ENCODE measurements at places on chromosomes 2 and 18.

DNA sequence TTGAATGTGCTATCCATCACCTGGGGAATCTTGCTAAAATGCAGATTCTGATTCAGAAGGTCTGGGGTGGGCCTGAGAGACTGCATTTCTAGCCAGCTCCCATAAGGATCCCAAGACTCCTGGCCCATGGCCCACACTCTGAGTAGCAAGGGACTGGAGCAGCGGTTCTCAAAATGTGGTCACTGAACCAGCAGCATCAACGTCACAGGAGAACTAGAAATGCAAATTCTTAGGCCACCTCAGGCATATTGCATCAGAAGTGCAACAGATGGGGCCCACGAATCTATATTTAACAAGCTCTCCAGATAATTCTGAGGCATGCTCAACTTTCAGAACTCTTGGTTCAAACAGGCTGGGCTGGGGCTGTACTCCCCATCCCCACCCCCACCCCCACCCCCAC lies 74.6 kb downstream of the DHRS9 start:
- DNase-seq, result no peak

DNA sequence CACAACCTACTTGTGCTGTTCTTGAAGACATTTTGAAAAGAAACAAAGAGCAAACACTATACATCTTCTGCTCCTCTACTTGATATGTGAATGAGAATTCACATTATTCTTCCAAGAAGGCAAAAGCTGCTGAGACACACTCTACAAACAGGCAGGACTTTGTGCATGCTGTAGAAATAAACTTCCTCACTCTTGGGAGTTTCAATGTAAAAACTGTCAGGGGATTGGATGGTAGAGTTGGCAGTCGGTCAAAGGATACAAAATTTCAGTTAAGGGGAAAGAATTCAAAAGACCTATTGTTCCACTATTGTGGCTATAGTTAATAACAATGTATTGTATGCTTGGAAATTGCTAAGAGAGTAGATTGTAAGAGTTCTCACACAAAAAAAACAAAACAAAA lies 196.3 kb downstream of the MC4R start:
- no peak for DNase-seq

- no peak for DNase-seq
Observed at GRCh38 chr2:237444071-237444470, 30.1 kb upstream of the COL6A3 start.

DNA sequence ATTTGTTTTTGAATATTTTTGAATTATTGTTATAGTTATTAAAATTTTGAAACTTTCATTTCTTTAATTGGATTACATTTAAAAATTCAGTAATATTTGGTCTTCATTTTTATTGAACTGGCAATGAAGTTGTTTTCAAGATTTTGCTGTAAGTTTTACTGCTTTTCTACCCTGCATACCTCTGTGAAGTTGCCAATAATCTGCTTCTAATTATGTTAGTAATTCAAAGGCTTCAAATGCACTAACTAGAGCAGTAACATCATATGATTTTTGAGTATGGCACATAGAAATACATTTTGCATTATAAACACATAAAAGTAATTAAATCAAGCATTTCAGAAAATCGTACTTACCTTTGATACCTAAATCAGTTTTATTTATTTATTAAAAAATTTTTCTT lies 40.3 kb upstream of the FAM171B start:
- no peak for DNase-seq

- no peak for DNase-seq
Observed at GRCh38 chr2:183164650-183165015, 40.4 kb downstream of the NUP35 start.

GRCh38 chr2:191350826-191351225 lies 105.6 kb downstream of the MYO1B start:
- DNase-seq, result no peak

GRCh38 chr2:74822771-74823566 lies 11.0 kb upstream of the HK2 start:
- no peak for DNase-seq

DNA sequence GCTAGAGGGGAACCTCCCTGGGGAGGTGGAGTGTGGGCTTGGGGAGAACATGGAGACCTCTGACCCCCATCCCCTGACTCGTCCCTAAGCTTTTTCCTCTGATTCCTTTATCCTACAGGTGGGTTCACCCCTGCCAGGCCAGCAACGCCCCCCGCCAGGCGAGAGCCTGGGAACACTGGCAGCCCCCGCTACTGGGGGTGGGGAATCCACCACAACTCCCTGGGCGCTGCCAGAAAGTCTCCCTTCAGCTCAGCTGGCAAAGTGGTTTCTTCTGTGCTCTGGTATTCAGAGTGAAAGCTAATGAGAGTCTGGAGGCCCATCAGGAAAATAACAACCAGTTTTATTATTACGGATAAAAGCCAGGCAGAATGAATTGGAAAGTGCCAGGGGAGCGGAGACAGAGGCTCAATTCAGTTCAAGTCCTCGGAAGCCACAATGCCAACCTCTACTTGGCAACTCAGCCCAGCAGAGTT lies 2.8 kb downstream of the DIPK1C start:
- DNase-seq, result no peak

DNA sequence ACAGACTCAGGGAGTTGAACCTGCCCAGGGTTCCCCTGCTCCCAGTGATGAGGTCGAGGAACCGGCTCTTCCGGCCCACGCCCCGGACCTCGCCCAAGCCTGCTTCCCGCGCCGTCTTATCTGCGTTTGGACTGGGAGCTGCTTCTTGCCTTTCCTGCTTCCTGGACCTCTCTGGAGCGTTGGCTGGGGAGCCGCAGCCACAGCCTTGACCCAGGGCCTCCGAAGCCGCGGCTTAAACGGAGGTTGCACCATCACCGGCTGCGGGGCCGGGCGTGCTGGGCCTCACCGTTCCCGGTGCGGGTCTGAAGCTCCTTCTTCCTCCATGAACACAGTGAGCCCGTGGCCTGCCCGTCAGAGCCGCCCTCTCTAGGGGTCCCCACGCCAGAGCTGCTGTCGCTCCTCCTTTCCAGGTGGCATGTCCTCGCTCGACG lies 13.3 kb downstream of the NTSR2 start:
- DNase-seq, result no peak

DNA sequence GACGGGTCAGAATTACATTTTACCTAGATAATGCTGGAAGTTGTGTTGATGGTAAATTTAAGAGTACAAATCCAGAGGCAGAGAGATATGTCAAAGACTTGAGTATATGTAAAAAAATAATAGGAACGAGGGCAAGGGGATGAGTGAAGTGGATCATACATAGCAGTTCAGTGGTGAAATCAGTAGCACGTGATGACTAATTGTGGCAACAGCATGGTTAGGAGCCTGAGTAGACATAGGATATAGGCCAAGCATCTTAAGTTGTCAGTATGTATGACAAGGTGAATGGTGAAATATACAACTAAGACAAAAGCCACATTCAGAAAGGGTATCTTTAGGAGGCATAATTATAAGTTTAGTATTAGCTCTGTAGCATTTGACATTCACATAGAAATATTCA lies 826.5 kb upstream of the PIK3C3 start:
- DNase-seq, result no peak

DNA sequence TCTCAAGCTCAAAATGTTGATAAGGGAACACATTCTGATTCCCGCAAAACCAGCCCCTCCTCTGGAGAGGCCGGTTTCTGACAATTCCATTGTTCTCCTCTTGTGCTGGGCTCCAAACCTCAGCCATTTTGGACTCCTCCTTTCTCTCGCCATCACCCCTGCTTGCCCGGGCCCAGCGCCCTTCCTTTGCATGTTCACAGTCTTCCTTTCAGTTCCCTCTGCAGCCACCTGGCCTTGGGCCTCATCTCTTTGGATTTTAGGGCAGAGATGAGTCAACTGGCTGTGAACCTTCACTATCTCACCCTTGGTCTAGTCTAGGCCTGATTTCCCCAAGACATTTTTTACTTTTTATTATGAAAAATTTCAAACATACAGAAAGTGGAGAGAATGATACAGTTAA lies 155.9 kb upstream of the MAP3K20 start:
- no peak for DNase-seq

DNA sequence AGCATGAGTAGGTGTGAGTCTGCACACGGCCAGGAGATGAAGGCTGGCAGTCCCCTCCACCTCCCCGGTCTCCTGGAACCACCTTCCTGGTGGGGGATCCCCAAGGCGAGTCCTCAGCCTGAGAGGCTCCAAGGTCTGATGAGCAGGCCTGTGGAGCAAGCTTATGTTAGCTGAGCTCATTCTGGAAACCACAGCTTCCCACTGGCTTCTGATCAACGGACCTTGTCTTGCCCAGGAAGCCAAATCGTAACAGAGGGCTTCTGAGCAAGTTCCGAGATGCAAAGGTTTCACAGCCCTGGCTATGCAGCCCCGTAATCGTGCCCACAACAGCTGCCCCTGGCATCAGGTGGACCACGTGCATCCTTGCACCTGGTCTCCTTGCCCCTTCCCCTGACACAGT lies 28.8 kb upstream of the GPR55 start:
- no peak for DNase-seq

- no peak for DNase-seq
Observed at GRCh38 chr2:240502059-240502429, 55.7 kb downstream of the ANKMY1 start.

- no peak for DNase-seq
Observed at GRCh38 chr2:105904938-105905337, 160.2 kb downstream of the NCK2 start.

DNA sequence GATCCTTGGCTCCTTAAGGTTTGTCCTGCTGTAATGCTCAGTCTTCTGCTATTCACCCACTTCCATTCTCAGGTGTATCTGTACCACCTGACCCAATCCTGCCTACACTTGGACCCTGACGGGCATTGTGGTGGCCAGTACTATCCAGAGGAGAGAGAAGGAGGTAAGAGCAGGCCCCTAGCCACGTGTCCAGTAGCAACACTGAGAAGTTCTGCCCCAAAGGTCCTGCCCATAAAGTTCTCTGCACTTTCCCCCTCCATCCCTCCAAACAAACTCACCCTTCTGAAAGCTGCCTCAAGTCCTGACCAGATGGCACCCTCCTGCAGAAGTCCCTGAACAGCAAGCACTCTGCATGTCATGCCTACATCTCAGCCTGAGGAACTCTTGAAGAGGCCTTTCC lies 18.3 kb downstream of the TTC32 start:
- no peak for DNase-seq

- DNase-seq, result no peak
Observed at GRCh38 chr18:59550174-59550516, 147.1 kb downstream of the CCBE1 start.

GRCh38 chr2:154681741-154682140 lies 16.8 kb upstream of the KCNJ3 start:
- no peak for DNase-seq

GRCh38 chr2:218834685-218835084 lies 3.1 kb upstream of the PRKAG3 start:
- no peak for DNase-seq

DNA sequence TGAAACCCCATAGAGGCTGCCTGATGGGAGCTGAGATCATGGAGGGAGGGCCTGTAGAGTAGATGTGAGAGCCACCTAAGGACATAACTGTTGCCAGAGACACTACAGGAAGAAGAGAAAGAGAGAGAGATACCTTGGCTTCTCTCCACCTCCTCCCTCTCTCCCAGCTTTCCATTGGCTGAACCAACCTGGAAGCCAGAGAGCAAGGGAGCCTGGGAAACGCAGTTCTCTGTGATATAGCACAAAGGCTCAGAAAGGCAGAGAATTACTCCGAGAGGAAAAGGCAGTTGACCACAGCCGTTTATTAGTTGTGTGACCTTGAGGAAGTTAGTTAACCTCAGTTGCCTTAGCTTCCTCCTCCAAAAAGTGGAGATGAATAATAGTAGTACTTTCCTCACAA lies 37.7 kb upstream of the MAT2A start:
- no peak for DNase-seq

DNA sequence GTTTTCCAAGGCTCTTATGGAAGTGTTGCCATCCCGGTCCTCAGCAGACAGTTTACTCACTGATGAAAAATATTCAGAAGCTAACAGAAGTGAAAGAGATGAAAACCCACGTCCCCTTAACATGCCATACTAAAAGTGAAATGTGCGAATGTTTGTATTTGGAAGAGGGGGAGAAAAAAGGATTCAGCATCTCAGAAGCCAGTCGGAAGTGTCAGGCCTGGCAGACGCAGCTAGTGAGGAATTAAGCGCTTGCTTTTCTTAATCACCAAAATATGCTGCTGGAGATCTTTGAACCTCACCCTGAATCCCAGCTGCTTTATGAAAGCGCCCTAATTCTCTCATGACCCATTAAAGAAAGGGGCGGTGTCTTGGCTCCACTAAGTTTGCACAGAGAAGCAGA lies 653.7 kb downstream of the DCDC2C start:
- DNase-seq, result no peak

DNA sequence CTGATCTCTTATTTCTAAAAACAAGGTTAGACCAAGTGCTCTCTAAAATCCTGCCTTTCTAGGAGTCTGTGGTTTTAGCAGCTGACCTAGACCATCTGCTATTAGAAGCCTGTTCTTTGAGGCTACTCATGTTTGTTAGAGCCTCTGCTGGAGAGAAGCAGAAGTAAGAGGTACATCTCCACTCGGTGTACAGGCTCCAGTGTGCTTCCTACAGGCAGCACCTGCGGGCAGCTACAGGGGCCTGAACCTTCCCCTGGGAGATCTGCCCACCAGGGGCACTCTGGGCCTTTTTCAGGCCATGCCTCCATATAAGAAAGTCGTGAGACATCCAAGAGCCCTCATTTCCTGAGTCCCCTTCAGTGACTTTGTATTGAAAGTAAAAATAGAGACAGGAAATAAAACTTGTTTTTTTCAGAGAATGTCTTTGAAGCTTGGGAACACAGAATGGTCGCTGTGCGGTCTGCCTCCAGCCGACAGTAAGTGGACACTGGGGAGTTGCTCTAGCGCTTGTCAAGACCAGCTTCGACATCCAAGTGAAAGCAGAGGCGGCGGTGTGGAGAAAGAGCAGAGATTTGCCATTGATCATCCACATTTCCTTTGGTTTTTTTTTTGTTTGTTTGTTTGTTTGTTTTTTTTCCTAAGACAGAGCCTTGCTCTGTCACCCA lies 31.7 kb downstream of the ONECUT2 start:
- DNase-seq, result no peak

DNA sequence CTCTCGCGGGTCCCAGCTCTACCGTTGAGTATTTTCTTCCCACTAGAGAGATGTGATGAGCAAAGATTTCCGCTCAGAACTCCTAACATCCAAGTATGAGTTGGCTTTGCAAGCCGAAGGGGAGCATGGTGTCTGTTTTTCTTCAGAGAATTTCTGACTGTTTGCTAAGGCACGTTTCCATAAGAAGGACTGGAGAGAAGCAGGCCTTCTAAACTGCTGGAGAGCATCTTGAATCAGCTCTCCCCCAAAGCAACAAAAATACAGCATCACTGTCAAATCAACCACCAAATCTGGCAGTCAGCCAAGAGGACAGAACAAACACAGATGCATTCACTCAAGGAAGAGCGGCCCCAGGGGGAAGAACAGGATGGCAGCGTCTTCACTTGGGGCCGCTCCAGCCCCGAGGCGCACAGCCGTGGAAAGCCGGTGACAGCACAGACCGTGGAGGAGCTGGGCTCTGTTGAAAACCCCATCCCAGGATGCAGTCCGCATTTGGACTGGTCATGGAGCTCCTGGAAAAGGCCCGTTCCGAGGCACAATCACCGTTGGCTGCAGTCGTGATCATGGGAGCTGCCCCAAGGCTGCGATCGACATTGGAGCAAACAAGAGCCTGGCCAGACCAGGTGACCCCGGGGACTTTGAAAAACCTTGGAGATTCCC lies 101.4 kb downstream of the NFATC1 start:
- no peak for DNase-seq
